ENCODE measurements at places on chromosomes 7 and 10.

GRCh38 chr7:107564553-107565298 is 955 bp downstream of the DUS4L start:
- peak; percentile 77 for DNase-seq

DNA sequence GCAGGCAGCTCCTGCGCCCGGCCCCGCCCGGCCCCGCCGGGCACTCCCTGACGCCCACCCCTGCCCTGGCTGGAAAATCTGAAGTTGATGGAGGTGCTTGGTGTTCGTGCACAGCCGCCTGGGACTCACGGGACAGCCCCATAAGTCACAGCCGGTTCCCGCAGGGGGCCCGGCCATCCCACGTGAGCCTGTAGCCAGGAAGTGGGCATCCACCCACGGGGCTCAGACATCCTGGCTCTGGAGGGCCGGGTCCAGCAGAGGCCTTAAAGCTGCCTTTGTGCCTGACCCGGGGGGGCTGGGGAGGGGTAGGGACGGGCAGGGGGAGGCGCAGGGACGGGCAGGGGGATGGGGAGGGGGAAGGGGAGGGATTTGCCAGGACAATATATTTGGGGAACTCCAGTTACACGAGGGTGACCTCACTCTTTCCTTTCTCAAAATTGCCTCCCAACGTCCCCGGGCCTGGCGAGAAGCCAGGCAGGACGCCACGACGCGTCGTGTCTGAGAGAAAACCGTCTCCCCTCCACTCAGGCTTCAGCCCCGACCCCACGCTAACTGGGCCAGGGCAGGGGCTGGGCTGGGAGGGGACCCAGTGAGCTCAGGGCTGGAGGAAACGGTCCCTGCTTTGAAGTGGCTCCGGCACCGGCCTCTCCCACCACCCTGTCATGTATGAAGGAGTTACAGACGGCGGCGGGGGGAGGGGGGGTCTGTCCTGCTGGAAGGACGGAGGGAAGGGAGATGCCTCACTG is 82.1 kb upstream of the PDGFA start:
- no peak for DNase-seq

DNA sequence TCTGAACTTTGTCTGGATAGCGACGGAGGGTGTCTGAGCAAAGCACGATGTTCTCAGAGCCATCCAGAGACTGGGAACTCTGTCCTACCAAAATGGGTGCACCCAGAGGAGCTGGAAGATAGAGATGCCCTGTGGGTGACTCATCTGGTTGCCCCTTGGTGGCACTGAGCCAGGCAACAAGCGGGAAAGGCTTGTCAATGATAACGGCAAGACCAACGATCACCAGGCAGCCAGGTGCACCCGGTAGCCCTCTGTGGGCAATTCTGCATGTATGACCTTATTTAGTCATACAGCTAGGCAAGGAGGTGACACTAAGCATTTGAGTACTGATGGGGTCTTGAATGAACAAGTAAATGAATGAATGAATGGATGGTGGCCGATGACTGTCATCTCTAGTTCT is 2.8 kb upstream of the ELN start:
- DNase-seq: no peak

DNA sequence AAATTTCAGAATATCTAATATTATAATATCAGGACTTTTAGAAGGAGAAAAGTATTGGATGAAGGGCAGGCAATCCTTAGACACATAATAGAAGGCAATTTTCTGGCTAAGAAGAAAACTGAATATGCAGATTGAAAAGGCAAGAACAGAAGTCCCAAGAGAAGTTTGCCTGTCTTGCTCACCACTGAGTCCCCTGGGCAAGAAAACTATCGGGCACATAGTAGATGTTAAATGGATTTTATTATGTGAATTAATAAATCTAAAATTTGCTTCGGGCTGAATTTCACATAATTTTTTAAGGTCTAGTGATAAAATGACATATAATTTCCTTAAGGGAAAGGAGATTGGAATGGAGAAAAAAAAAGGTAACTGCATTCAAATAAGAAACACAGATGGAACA is 380.9 kb upstream of the GRM3 start:
- no peak for DNase-seq

DNA sequence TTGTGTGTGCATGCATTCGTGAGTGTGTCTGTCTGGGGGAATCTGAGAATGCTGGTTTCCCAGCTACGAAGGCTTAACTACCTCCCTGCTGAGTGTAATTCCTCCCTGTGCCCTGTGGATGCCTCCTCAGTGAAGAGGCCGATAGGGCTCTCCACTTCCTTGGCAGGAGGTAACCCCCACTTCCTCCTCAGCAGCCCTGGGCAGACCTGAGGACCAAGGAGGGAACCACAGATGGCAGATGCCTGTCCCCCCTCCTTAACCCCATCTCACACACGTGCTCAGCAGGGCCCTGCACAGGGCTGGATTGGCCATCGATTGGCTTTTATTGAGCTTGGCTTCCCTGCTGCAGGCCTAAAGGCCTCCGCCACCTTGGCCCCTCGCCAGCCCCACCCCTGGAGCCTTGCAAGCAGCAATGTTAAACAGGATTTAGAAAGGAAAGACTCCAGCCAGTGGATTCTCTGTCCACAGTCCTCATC is 45.6 kb upstream of the LRRC4 start:
- no peak for DNase-seq

GRCh38 chr10:89250865-89251408 is 638 bp downstream of the LIPA start:
- no peak for DNase-seq

DNA sequence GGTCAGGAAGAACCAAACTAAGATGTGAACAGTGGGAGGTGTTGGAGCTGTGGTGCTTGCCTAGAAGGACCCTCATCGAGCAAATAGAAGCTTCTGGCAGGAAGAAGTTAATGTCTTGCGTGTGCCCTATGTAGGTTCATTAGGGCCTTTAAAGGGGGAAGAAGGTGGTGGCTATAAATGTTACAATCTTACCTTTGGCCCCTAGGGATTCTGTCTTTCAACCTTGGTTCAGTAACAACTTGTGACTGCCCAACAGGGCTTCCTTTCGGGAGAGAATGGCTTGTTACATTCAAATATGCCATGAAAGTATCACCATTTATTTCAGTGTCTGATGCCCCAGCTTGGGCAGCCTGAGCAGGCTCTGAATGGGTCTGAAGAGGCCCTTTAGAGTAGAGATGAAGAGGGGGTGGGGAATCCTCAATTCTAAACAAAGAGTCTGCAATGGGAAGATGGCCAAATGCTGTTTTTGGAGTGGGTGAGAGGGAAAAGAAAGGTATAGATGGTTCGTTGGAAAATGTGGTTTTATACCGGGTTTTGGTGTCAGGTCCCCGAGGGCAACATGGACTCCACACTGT is 108.0 kb downstream of the TCF7L2 start:
- no peak for DNase-seq

DNA sequence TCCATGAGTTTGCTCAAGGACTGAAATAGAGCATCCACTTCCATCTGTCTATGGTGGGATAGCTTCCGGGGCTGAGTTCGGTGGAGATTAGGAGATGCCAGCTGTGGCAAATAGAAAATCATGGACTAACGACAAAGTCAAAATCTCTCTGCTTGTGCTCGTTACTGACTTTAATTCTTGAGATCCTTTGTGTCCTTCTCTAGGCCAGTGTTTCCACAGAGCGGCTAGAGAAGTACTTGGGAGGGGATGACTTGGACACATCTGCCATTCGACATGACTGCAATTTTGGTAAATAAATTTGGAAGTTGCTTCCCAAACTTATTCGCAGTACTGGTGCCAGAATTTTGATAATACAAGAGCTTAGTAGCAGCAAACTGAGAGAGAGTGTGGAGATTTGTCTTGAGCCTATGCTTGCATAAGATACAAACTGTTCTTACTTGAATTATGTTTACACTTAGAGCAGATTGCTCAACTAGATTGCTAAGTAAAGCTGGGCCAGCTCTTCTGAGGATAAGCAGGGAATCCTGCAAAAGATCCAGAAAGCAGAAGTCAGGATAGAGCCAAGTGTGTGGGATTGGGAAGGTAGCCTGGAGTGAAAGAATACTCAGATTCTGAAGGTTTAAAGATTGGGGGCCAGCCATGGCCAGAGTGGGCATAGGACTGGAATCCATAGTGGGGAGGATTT is 27.6 kb downstream of the ABCC2 start:
- no peak for DNase-seq

- DNase-seq: peak; percentile 41
Observed at GRCh38 chr10:3067118-3067858, at the start of gene PFKP. PFKP (plus strand) TSS chr10:3067548; CDS start chr10:3067596, 48 bp downstream.

- no peak for DNase-seq
Observed at GRCh38 chr7:158255156-158255555, 332.5 kb downstream of the PTPRN2 start.

- DNase-seq: peak; percentile 68
Observed at GRCh38 chr7:102286237-102287110, at the start of gene SH2B2. SH2B2 (plus strand) TSS chr7:102286868; CDS start chr7:102300551, 13,683 bp downstream.

DNA sequence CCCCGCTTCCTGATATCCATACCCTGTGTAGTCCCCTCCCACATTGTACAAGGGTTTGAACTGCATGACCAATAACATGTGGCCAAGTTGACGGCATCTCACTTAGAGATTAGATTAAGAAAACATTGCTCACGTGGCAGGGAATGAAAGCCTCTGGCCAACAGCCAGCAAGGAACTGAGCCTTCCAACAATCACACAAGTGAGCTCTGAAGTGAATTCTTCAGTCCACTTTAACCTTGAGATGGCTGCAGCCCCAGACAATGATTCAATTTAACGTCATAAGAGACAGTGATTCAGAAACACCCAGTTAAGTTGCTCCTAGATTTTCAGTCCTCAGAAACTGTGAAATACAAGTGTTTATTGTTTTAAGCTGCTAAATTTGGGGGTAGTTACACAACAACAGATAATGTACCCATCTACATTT is 165.9 kb upstream of the PLXNA4 start:
- DNase-seq: peak; percentile 34

GRCh38 chr10:63409465-63410027 is 56.2 kb downstream of the JMJD1C start:
- DNase-seq: no peak

DNA sequence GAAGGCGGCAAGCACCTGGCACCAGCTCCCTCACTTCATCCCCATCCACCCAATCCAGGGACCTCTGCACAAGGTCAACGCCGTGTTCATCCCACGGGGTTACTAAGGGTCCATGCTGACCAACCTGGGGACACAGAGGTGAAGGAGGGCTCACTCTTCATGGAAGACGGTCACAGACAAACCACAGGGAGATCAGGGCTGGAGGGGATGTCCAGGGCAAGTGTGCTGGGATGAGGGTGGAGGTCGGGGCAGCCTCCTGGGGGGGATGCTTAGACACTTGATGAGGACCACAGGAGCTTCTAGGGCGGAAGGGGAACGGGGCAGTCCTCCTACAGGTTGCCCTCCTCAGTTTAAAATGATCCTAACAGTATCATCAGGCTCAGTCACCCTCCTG is 46.7 kb downstream of the FAM53B start:
- no peak for DNase-seq

GRCh38 chr7:101903515-101903868 is 86.1 kb downstream of the CUX1 start:
- no peak for DNase-seq

GRCh38 chr10:132543916-132544743 is 6.5 kb downstream of the INPP5A start:
- DNase-seq: no peak

GRCh38 chr10:93376372-93377293 is 105.5 kb downstream of the MYOF start:
- DNase-seq: peak; percentile 82

DNA sequence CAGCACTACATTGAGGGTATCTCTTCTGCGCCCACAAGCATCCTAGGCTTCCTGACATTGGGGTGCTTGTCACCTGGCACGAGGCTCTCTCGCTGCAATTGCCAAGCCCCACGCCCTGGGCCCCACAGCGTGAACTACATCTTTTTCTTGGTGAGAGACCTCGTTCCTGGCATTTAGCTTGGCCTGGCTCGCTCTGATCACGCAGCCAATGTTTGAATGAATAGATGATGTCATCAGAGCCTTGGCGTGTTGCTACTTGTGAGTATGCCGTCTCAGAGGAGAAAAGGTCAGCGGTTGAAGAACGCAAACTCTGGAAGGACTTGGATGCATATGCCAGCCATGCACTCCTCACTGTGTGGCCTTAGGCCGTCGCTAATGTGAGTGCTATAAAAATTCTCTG is 150.2 kb upstream of the AUTS2 start:
- no peak for DNase-seq

- DNase-seq: no peak
Observed at GRCh38 chr10:70668454-70668970, 3.8 kb upstream of the ADAMTS14 start.

DNA sequence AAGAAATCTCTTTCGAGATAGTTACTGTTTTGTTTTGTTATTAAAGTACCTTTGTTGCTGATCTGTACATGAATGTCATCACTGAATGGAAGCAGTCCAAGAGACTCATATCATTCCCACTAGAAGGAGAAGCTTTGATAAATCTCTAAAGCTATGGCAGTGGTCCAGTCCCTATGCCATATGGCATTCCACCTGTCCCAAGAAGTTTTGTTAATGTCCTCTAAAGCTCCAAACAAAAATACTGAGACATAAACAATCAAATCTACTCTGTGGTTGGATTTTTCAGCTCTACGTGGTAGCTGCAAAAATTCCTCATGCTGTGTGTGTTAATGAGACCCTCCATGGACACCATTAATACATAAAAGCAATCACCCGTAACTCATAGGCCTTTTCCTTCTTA is 94.1 kb downstream of the LRRN3 start:
- no peak for DNase-seq

- DNase-seq: no peak
Observed at GRCh38 chr7:18513343-18513742, 17.8 kb downstream of the HDAC9 start.

DNA sequence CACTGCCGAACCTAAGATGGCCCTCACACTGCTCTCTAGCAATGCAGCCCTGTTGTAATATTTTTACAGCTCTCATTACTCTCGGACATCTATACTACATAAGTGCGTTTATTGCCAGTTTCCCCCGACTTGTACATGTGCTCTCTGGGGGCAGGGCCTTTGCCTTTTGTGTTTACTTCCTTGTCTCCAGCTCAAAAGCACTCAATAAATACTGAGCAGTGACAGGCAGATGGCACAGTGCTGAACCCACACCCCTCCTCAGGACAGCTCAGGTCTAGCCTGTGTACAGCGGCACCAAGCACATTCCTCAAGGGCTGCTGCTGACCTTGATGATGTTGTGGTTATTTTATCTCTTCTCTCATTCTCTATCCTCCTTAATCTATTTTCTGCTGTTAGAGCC is 68.0 kb upstream of the ELMO1 start:
- no peak for DNase-seq

DNA sequence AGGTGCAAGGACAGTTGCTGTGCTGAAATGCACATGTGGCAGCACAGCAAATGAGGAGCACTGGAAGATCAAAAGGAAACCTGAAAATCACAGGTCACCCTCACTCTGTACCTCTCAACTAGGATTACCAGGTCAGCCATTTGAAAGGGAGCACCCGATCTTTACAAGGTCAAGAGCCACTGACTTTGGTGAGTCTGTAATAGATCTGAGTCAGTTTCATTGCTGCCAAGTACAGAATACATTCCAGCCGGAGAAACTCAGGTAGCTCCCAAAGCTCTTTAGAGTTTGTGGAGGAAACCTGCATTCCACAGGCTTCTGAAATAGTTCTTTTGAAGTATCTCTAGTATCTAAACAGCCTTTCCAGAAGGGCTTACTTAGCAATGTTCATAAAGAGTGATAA is 217.5 kb downstream of the SNX13 start:
- no peak for DNase-seq

GRCh38 chr7:36691983-36692382 is 32.3 kb downstream of the AOAH start:
- no peak for DNase-seq

All from RWPE1 (cell line).